Endothelial cell of umbilical vein (primary cell): ENCODE measurements at places on chromosomes 16 and 17. TPM values are rescaled to one million over a fixed set of nuclear protein-coding genes. Genes with fewer than 3 reads are reported as not detected.

GRCh38 chr17:1639549-1640180 is 5.9 kb downstream of the SCARF1 start:
- no peak for DNase-seq

DNA sequence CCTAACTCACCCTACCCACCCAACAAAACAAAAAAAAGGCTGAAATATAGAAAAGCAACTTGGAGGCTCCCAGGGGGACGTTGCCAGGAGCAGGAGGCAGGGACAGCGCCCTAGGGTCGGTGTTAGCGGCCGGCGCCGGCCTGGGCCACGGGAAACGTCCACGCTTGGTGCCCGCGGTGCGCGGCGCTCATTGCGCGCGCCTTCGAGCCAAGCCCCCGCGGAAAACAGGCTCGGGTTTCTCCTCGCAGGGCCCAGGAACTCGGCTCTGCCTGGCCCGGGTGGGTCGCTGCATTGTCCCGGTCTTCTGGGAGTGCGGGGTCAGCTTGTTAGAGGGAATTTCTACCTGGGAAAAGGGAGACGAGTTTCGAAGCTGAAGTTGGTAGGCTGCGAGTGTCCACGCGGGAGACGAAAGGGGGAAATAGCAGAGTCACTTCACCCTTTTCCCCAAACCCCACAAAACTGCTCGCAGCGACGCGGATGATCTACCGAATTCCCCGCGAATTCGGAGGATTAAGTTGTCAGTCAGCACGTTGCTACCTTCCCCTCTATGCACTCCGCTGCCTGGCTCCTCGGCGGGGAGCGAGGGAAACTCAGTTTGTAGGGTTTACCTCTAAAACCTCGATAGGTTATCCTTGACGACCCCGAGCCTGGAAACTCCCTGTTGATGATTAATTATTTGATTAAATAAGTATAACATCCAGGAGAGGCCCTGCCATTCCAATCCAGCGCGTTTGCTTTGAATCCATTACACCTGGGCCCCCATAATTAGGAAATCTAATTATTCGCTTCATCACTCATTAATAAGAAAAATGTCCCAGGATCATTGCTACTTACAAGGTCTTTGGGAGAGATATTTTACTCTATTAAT is 751 bp upstream of the FOXC2 start:
- peak; percentile 74 for DNase-seq

The GAST gene
- not detected in 2 replicates for total RNA-seq

DNA sequence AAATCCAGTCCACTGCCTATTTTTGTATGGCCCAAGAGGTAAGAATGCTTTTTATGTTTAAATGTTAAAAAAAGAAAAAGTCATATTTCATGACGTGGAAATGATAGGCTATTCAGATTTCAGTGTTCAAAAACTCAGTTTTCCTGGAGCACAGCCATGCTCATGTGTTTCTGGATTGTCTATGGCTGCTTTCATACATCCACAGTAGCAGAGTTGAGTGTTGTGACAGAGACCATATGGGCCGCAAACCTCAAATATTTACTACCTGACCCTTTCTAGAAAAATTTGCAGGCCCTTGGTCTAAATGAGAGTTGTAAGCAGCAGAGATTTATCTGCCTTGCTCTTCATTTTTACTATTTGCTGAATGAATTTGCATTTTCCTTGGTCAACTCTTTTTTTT is 264.1 kb downstream of the CBLN1 start:
- DNase-seq: no peak
